NCI-H1092 (cell line): ENCODE measurements at places on chromosomes 13 and 19.

- DNase-seq, result no peak
These were observed 462.1 kb downstream of the OLFM4 start for GRCh38 chr13:53490752-53491151.

GRCh38 chr13:44281252-44282000, 92.2 kb upstream of the SERP2 start:
- DNase-seq, result no peak

DNA sequence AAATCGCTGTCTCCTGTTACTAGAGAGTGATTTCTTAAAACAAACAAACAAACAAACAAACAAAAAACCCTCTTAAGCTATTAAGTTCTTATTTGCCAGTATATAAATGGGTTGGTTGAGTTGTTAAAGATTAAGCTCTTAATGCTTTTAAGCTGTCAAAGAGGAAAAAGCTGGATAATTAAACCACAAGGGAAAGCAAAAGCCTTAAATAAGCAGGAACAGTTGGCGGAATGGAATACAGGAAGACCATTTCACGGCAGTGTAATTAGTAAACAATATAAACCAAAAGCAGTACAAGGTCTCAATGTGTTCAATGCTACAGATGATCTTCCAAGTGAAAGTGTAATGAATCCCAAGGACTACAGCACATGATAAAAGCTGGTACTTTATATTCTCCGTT, 32.2 kb upstream of the GGACT start:
- DNase-seq, result no peak

- peak; percentile 6 for DNase-seq
These were observed 71.0 kb downstream of the ZNF568 start for GRCh38 chr19:36987091-36987490.

GRCh38 chr19:35509861-35510625, 3.4 kb downstream of the DMKN start:
- DNase-seq, result peak; percentile 42
